K562 (cell line): ENCODE measurements at places on chromosomes 1 and 21. TPM values are rescaled to one million over a fixed set of nuclear protein-coding genes. Genes with fewer than 3 reads are reported as not detected.

- no peaks in the 10 kb centered on the region; the same call in 2 of the 3 replicates for H3K27me3 ChIP-seq
- H3K36me3 ChIP-seq: peaks cover 13% of the 10 kb centered on the region; the same call in 1 of the 3 replicates
- no peak overlapping the region for H3K27ac ChIP-seq
Observed at GRCh38 chr1:201711811-201712210, 117.1 kb upstream of the IPO9 start.

DNA sequence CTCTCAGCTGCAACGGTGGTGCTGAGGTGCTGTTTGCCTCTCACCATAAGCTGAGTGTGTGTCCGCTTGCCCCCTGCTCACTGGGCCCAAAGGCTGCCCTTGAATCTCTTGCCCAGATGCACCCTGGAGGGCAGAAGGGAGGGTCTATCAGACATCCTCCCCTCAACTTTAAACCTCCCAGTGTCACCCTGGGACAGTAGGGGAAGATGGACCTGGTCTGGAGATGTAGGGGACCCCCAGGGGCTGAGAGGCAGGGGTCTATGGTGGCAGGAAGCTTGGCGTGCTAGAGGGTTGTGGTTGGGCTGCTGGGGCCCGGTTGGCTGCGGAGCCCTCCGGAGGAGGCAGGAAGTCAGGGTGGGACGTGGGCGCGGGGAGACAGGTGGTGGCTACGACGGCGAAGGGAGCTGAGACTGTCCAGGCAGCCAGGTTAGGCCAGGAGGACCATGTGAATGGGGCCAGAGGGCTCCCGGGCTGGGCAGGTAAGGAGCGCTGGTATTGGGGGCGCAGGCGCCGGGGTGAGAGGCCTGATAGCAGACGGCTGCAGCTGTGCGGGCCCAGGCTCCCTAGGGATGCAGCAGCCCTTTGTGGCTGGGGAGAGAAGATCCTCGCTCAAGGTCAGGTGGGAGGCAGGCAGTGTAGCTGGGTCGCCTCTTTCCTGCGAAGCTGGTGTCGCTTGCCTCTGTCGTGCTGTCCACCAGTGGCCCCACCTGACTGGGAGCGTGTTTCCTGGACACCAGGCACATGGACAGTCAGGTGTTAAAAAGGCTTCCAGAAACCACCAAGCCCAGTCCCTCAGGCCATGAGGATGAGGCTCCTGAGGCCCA lies at the start of gene LCK:
LCK (plus strand) TSS at position 373 of the 824 bp plus-strand sequence. CDS start 23,065 bp downstream, outside the sequence.
- no peaks in the 10 kb centered on the region for H3K36me3 ChIP-seq
- no peak for DNase-seq
- no peak within 1 kb of the TSS for H3K4me3 ChIP-seq
- H3K27ac ChIP-seq: no peak within 1 kb of the TSS
- peaks cover 27% of the 10 kb centered on the region; the same call in 2 of the 3 replicates for H3K4me1 ChIP-seq
- H3K27me3 ChIP-seq: no peaks in the 10 kb centered on the region

DNA sequence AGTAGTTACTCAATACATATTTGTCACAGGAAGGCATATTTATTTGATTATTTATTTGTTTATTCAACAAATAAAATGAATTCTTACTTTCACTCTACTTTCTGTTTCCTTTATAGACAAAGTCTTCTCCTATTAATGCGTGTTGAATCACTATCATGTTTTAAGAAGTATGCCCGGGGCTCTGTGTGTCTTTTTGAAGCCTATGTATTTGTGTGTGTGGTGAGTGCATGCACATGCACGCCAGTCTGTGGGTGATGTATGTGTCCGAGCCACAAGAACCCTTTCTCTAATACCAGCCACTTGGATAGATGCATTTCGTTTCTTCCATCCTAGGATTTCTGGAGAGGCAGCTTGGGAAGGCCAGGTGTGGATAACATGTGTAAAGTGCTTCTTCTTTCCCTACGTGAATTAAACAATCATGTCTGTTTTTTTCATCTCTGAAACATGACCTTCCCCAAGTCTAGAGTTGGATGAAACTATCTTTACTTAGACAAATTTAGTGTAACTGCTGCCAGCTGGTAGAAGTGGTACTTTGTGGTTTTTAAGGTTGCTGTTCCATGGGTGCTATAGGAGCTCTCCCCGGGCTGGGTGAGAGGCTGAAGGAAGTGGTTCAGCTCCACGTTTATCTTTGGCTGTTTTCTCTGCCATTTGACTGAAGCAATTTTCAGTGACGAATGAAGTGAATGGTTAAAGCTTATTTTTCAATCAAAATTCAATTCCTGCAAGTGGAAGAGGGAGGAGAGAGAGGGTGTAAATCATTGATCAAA lies 46.8 kb upstream of the PPM1J start:
- no peak overlapping the region for H3K4me3 ChIP-seq
- no peak overlapping the region for H3K27ac ChIP-seq
- no peaks in the 10 kb centered on the region for H3K4me1 ChIP-seq
- no peaks in the 10 kb centered on the region for H3K36me3 ChIP-seq
- H3K27me3 ChIP-seq: peaks cover 34% of the 10 kb centered on the region

DNA sequence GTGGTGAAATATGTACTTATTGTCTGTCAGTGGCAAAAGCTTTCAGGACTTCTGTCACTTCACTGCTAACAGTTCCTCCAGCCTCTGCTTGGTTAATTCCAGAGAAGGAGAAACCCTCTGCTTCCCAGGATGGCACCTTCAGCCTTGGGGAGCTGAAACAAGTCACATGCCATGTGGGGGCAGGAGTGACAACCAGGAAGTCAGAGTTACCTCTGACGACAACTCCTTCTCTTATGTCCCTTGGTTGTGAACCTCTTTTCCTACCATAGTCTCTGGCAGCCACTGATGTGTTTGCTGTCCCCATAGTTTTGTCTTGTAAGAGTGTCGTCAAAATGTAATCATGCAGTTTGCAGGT lies 53.6 kb downstream of the FCRL5 start:
- no peak overlapping the region for H3K4me3 ChIP-seq
- no peak overlapping the region for H3K27ac ChIP-seq
- no peaks in the 10 kb centered on the region; the same call in 2 of the 3 replicates for H3K27me3 ChIP-seq
- H3K36me3 ChIP-seq: no peaks in the 10 kb centered on the region
- DNase-seq: no peak

DNA sequence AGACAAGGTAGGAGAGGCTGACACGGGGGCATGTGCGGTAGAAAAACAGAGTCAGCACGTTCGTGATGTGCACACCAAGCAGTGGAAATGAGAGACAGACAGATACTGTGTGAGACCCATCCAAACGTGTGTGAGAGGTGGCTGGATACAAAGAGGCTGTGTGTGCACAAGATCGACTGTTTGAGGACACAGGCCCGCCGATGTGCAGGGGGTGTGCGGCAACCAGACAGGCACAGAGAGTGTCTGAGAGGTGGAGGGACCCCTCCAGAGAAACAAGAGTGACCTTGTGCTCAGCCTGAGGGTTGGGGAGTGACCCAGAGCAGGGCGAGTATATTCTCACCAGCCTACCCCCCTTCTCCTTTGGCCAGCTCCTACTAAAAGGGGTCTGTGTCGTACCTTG lies 97.8 kb upstream of the IPO9 start:
- no peaks in the 10 kb centered on the region for H3K36me3 ChIP-seq
- no peak for DNase-seq
- peaks cover 8% of the 10 kb centered on the region for H3K4me1 ChIP-seq
- H3K27ac ChIP-seq: no peak overlapping the region
- peaks cover 2% of the 10 kb centered on the region; the same call in 2 of the 3 replicates for H3K27me3 ChIP-seq

GRCh38 chr1:176049582-176049981 lies 157.5 kb downstream of the COP1 start:
- no peak overlapping the region for H3K27ac ChIP-seq
- no peak overlapping the region for H3K4me3 ChIP-seq
- no peak for DNase-seq
- no peaks in the 10 kb centered on the region for H3K27me3 ChIP-seq

DNA sequence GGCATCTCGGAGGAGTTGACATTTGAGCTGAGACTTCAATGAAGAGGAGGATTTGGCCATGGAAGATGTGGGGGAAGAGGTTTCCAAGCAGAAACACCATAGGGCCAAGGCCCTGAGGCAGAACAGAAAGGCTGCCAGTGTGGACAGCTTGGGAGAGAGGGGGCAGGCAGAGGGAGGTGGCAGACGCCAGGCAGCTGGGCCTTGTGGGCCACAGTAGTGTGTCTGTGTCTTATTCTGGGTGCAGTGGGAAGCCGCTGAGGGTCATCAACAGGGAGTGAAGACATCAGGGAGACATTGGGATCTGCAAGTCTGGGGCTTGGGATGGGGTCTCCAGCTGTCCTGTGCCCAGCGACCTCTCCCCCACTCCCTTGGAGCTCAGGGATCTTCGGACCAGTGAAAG lies 96.8 kb downstream of the LACTBL1 start:
- DNase-seq: no peak
- no peak overlapping the region for H3K27ac ChIP-seq
- peaks cover 99% of the 10 kb centered on the region for H3K27me3 ChIP-seq

GRCh38 chr1:41859686-41860085 lies 59.0 kb downstream of the HIVEP3 start:
- peaks cover 27% of the 10 kb centered on the region for H3K27me3 ChIP-seq
- H3K27ac ChIP-seq: no peak overlapping the region
- no peaks in the 10 kb centered on the region for H3K4me1 ChIP-seq
- no peak overlapping the region for H3K4me3 ChIP-seq

DNA sequence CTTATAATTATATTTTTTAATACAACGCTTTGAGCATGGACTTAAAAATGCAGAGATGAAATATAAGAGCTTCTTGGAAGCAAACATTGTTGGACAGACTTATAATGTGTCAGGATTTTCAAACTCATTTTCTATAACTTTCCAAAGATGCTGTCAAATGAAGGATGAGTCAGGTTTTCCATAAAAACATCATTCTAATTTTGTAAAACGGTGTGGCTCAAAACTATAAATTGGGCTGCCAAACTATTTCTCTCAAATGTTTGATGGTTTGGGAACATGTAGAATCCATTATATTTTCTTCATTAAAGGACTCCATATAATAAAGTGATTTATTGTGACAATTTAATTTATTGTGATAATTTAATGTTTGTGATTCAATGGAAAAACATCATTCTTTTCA lies 511.2 kb downstream of the USP25 start:
- H3K4me1 ChIP-seq: no peaks in the 10 kb centered on the region
- H3K27ac ChIP-seq: no peak overlapping the region
- H3K27me3 ChIP-seq: no peaks in the 10 kb centered on the region
- no peak overlapping the region for H3K4me3 ChIP-seq

- H3K4me3 ChIP-seq: no peak overlapping the region
- no peak overlapping the region for H3K27ac ChIP-seq
- no peak for DNase-seq
- H3K27me3 ChIP-seq: peaks cover 49% of the 10 kb centered on the region
Observed at GRCh38 chr21:36489776-36490165, 9.8 kb upstream of the CLDN14 start.

DNA sequence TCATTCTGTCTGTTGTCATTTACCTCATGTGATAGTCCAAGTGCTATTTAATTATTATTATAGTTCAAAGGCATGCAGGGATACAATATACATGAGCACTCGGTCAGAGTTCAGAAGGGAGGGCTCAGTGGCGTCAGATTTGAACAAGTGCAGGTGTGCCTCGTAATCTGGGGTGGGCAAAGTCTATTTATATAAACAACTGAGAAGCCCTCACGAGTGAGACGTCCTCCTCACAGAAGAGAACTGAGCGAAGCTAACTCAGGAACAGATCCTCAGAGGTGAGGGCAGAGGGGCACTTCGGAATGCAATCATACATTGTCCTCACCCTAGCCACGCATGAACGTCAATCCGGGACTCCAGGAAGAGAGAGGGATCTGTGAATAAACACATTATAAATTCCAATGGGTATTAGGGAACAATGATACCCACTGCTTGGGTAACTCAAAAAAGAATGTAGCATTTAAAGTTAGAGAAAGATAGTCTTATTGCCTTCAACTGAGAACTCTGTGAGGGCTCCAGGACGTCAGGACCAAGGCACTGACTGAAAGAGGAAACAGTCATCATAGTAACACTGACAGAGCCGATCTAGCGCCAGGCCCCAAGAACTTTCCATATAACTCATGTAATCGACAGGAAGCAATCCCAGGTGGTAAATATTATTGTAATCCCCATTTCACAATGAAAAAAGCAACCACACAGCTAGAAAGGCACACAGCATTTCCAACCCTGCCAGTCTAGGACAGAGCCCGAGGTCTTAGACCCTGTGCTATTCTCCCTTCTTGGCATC lies 127.1 kb upstream of the B3GALT2 start:
- H3K27me3 ChIP-seq: peaks cover 9% of the 10 kb centered on the region; the same call in 1 of the 2 replicates
- DNase-seq: no peak
- H3K4me1 ChIP-seq: no peaks in the 10 kb centered on the region
- H3K36me3 ChIP-seq: no peaks in the 10 kb centered on the region
- no peak overlapping the region for H3K27ac ChIP-seq
- H3K4me3 ChIP-seq: no peak overlapping the region

DNA sequence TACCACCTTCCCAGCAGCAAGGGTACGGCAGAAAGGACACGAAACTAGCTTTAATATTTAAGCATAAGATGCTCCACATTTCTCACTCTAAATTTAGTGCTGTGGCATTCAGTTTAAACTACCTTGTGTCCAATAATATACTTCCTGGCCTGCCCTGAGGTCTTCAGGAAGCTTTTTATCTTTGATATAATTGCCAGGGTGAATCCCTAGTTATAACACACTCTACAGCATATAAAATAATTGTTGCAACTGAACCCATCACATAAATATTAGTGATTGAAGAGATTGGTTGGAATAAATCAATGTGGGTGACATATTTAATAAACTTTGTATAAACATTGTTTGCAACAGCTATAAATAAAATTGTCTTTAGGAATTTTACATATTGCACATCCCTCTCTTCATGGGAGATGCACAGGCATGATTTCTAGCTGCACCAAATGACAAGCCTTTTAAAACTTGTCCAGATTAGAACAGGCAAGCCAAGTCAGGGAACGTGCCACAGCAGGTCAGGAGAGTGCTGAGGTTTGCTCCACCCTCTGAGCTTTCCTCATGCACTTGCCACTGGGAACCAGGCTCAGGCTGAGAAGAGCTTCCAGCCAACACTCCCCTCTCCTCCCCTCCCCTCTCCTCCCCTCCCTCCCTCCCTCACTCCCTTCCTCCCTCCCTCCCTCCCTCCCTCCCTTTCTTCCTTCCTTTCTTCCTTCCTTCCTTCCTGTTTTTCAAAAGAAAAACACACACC lies 623.2 kb upstream of the PKN2 start:
- no peak for DNase-seq
- H3K4me3 ChIP-seq: no peak overlapping the region
- H3K36me3 ChIP-seq: no peaks in the 10 kb centered on the region
- no peaks in the 10 kb centered on the region for H3K27me3 ChIP-seq
- H3K4me1 ChIP-seq: no peaks in the 10 kb centered on the region

DNA sequence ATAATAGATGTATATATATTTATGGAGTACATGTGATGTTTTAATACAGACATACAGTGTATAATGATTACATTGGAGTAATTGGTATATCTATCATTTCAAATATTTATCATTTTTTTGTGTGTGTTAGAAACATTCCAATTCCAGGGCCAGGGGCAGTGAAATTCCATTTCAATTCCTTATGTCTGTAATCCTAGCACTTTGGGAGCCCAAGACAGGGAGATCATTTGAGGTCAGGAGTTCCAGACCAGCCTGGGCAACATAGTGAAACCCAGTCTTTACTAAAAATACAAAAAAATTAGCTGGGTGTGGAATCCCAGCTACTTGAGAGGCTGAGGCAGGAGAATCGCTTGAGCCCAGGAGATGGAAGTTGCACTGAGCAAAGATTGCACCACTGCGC lies 30.4 kb upstream of the PDC start:
- H3K4me3 ChIP-seq: no peak overlapping the region
- DNase-seq: no peak
- no peaks in the 10 kb centered on the region for H3K4me1 ChIP-seq
- no peak overlapping the region for H3K27ac ChIP-seq

- peaks cover 3% of the 10 kb centered on the region; the same call in 1 of the 3 replicates for H3K4me1 ChIP-seq
- no peak overlapping the region for H3K27ac ChIP-seq
- no peaks in the 10 kb centered on the region for H3K27me3 ChIP-seq
- no peaks in the 10 kb centered on the region for H3K36me3 ChIP-seq
Observed at GRCh38 chr1:51193564-51193963, 42.5 kb upstream of the RNF11 start.

The OR2T33 gene
- total RNA-seq: 0.27 TPM in 1 of 2 replicates, not detected in the other

The SPRR3 gene
- total RNA-seq: not detected in 2 replicates

The S100A9 gene
- 0.34 and 0.80 TPM in 2 replicates for total RNA-seq

The UCK2 gene
- total RNA-seq: 95.9 and 98.2 TPM in 2 replicates

The OR2T10 gene
- total RNA-seq: not detected in 2 replicates

The SFN gene
- 3.1 and 3.7 TPM in 2 replicates for total RNA-seq

The TMEM125 gene
- total RNA-seq: 0.45 TPM in 1 of 2 replicates, not detected in the other
